ENCODE measurements at places on chromosomes 4 and X.

- DNase-seq, result no peak
- no peak overlapping the region for H3K4me3 ChIP-seq
- H3K36me3 ChIP-seq, result no peaks in the 10 kb centered on the region
These were observed 135.2 kb upstream of the RASGEF1B start for GRCh38 chr4:81606801-81607501.

DNA sequence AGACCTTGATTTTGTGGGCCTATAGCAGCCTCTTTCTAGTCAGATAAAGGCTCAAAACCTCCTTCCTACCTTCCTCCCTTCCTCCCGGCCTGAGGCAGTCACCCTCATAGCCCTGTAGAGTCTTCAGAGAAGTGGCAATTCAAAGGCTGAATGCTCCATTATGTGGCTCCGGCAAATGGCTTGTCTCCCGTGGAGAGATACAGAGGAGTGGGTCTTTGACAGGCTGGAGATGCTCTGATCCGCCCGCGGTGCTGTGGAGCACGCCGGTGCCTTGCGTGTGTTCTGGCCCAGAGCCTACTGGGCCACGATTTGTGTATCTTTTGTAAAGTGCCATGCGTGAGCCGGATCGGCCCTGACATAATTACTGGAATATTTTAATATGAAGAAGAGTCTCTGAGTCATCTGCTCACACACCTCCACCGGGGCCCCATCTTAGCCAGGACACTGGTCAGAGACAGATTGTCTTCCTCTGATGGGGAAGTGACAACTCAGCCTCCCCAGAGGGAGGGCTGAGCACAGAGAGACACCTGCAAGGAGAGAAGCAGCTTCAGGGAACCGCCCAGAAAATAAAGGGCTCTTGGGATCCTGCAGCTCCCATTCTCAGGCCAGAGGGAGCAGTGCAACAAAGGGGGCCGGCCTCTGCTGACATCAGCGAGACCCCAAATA is 88.7 kb downstream of the DCTD start:
- H3K27me3 ChIP-seq, result peaks cover 5% of the 10 kb centered on the region
- no peak overlapping the region for H3K4me3 ChIP-seq
- peaks cover 10% of the 10 kb centered on the region for H3K36me3 ChIP-seq

DNA sequence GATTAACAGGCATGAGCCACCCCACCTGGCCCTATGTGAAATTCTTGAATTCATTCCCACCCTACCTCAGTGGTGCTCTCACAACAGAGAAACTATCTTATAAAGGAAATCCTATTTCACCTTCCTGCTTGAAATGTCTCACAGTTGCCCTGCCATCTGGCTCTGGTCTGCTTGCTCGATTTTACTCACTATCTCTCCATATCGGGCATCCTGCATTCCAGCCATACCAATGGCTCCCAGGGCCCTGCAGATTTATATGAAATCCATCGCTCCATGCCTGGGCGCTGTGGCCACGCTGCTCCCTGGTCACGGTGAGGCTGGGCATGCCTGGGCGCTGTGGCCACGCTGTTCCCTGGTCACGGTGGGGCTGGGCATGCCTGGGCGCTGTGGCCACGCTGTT is 15.8 kb downstream of the SORBS2 start:
- peaks cover 8% of the 10 kb centered on the region for H3K4me1 ChIP-seq
- peaks cover 4% of the 10 kb centered on the region for H3K27me3 ChIP-seq
- no peak for DNase-seq
- H3K36me3 ChIP-seq, result no peaks in the 10 kb centered on the region
- no peak overlapping the region for H3K4me3 ChIP-seq
- no peak overlapping the region for H3K27ac ChIP-seq

DNA sequence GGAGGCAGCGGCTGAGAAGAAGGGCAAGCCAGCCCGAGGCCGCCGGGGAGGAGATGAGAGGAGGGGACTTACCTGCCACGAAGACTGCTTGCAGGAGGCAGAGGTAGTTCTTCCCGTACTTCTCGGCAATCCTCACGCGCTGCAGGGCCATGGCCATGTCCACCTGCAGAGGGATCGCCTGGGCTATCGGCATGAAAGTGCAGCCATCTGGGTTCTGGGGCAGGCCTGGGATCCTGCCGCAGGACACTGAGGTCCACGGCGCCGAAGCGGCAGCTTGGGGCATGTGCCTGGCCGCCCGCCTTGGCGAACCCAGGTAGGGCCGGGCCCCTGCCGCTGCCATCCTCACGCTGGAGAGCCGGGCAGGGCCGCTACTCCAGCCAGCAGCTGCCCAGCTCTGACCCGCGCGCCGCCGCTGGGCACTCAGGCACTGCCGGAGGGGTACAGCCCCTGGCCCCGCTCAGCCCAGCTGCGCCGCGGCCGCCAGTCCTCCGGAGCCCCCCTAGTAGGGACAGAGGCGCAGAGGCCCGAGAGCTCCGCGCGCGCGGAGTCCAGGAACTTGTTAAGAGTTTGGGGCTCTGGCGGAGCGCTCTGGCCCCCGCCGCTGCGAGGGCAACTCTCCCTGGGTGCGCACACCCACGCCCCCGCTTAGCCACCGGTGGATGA is 16.0 kb downstream of the MCF2 start:
- no peak overlapping the region for H3K27ac ChIP-seq
- H3K36me3 ChIP-seq, result no peaks in the 10 kb centered on the region
- H3K4me3 ChIP-seq, result no peak overlapping the region
- H3K27me3 ChIP-seq, result peaks cover 5% of the 10 kb centered on the region
- H3K4me1 ChIP-seq, result peaks cover 2% of the 10 kb centered on the region
- peak; percentile 10 for DNase-seq

DNA sequence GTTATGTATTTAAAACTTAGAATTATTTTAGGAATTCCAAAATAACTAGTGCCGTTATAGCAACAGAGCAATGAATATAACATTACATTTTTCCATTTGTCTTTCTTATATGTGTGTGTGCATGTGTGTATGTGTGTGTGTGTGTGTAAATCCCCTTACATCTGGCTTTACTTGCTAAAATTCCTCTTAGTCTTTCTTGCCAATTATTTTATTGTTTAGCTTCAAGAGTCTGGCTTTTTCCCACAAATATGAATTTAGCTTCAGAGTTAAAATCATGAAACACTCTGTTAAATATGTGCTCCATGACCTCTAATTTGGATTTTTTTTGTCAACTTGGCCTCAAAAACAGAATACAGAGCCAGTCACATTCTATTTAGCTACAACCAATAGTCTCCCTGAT is 18.9 kb downstream of the FGF13 start:
- no peaks in the 10 kb centered on the region for H3K4me1 ChIP-seq
- H3K27ac ChIP-seq, result no peak overlapping the region
- no peaks in the 10 kb centered on the region for H3K36me3 ChIP-seq
- no peak for DNase-seq

DNA sequence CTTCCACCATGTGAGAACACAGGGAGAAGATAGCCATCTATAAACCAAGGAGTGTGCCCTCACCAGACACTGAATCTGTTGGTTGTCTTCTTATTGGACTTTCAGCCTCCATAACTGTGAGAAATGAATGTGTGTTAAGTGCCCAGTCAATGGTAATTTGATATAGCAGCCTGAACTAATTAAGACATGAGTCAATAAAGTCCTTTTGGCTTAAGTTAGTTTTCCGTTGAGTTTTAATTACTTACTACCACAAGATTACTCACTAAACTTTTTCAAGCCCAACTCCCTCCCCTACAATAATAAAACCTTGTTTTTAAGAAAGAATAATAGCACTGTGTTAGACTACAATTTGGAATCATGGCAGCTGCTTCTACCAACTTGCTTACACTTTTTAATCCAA is 324.2 kb downstream of the PCDH19 start:
- H3K4me3 ChIP-seq, result no peak overlapping the region
- no peaks in the 10 kb centered on the region for H3K27me3 ChIP-seq

- peaks cover 13% of the 10 kb centered on the region for H3K4me1 ChIP-seq
- peaks cover 6% of the 10 kb centered on the region for H3K36me3 ChIP-seq
- no peak overlapping the region for H3K27ac ChIP-seq
These were observed 379.7 kb downstream of the SPRY1 start for GRCh38 chr4:123776267-123776666.

DNA sequence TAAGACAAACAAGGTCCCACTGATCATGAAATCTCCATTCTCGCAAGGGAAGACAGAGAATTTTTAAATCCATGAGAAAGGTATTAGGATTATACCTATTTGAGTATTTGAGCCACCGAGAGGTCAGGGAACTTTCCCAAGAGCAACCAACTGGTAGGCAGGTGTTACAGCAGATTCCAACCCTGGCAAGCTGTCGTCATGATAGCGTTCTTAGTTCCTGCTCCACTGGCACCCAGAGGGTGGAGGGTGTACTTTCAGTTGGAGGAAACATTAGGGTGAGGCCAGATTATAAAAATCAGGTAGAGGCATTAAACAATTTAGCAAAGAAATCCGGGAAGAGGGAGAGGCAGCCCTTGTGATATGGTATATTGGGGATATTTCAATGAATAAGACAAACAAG is 23.3 kb downstream of the COQ2 start:
- no peaks in the 10 kb centered on the region for H3K4me1 ChIP-seq
- no peak for DNase-seq

DNA sequence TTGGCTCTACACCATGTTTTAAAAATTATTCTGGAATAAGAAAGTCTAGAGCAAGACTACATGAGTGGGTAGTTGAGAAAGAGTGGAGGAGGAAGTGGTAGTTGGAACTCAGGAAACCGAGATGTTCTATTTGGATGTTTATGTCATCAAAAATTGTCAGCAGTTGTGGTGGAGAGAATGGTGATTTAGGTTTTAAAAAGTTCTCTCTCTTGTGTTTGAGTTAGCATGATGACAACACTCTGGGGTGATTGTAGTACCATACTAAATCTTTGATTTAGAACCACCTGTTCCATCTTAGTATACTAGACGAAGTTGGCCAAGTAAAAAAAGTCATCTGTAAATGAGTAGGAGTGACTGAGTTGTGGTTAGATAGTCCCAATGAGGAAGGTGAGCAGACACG is 40.7 kb downstream of the KLHL2 start:
- H3K27ac ChIP-seq, result no peak overlapping the region
- DNase-seq, result no peak
- H3K4me3 ChIP-seq, result no peak overlapping the region
- H3K36me3 ChIP-seq, result no peaks in the 10 kb centered on the region
- no peaks in the 10 kb centered on the region for H3K4me1 ChIP-seq

DNA sequence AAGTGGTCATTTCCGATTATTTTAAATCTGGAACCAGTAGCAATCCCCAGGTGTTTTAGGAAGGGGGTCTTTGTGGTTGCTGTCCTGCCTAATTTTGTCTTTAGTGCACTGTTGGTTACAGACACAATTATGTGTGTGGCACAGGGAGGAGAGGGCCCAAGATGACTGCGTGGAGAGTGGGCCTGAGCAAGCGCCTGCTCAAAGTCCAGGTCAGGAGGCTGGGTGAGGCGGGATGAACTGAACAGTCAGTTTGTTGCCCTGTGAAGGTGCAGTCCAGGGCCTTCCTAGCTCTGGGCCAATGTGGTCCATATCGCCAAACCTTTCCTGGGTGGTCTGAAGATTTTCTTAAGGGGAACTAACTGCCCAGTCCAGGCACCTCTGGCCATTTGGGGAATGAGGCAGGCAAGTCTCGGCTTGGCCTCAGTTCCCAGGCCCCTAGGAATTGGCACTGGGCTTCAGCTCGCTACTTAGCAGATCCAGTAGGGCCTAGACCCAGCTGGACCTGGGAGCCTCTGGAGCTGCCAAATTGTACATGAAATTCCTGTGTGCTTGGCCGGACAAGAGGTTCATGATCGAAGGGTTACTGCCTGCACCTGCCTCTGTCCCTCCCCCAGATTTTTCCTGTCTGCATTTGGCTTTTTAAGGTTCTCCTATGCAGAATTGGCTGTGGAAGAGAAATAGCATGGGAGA is 47.6 kb downstream of the ANAPC4 start:
- H3K4me3 ChIP-seq, result no peak overlapping the region
- peaks cover 6% of the 10 kb centered on the region for H3K36me3 ChIP-seq
- H3K4me1 ChIP-seq, result no peaks in the 10 kb centered on the region
- DNase-seq, result no peak
- H3K27ac ChIP-seq, result no peak overlapping the region
